Smooth muscle cell of the brain vasculature (primary cell): ENCODE measurements at places on chromosomes 3 and 15.

GRCh38 chr3:181935915-181936314 is 224.2 kb downstream of the SOX2 start:
- no peak for DNase-seq

- no peak for DNase-seq
These were observed 18.9 kb downstream of the WNT5A start for GRCh38 chr3:55468251-55468650.

DNA sequence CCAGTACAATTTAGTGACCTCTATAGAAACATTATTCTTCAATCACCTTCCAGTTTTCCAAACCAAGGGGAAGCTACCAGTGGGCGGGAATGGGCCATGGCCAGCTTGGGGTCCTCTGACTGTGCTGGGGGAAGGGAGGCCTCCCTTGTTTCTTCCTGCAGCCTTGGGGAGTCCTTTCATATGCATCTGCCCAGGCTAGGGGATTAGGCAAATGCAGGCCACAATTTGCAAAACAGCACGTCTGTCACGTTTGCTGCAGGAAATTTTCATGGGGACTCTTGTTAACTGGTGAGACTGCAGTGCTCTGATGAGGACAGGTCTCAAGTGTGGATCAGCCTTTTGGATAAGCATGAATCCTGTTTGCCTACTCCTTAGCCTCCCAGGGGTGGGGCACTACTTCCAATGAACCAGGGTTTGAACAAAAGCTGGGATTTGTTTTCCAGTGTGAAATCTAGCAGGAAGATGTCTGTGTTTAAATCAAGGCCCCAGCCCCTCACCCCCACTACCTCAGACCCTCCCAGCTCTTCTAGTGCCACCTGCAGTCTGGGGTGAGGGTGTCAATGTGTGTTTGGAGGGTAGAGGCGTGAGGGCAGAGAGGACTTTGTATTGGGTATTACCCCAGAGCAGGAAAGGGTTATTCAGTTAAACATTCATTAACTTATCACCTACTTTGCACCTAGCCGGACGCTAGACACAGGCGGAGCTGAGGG is 219.9 kb downstream of the OPA1 start:
- DNase-seq, result no peak

DNA sequence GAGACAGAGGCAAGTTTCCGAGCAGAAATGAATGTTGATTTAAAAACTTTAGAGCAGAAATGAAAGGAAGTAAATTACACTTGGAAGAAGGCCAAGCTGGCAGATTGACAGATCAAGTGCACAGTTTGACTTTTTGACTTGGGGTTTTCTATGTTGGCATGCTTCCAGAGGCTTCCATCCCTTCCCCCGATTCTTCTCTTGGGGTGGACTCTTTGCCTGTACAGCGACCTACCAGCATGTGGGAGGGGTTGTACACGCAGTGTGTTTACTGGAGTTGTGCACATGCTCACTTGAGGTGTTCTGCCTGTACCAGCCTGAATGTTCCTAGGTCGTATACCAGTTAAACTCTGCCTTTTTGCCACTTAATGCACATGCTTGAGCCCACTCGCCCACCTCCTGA is 701.5 kb upstream of the GBE1 start:
- no peak for DNase-seq
